Mesenteric fat pad (tissue), 1 donor: ENCODE measurements at places on chromosomes 1 and 21.

DNA sequence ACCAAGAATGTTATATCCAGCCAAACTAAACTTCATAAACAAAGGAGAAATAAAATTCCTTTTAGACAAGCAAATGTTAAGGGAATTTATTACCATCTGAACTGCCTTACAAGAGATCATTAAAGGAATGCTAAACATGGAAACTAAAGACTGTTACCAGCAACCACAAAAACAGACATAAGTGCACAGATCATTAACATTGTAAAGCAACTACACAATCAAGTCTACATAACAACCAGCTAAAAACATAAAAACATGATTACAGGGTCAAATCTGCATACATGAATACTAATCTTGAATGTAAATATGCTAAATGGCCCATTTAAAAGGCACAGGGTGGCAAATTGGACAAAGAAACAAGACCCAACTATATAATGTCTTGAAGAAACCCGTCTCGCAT is 211.0 kb upstream of the PBX1 start:
- no peak for DNase-seq

DNA sequence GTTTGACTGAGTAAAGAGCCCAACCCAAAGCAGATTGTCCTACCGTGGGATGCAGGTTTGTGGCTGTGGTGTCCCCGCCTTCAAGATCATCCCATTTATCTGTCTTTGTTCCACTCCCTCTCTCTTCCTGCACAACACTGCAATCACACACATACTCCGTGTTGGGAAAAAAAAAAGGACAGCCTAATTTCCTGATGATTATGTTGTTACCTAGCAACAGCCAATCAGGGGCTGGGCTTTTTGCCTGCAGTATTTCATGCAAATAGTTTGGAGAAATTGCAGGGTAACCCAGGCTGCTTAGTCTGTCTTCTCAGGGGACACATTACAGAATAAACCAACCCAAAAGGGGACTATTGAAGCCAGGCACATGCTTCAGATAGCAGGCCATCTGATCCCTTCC is 38.3 kb downstream of the PHC2 start:
- no peak for DNase-seq

DNA sequence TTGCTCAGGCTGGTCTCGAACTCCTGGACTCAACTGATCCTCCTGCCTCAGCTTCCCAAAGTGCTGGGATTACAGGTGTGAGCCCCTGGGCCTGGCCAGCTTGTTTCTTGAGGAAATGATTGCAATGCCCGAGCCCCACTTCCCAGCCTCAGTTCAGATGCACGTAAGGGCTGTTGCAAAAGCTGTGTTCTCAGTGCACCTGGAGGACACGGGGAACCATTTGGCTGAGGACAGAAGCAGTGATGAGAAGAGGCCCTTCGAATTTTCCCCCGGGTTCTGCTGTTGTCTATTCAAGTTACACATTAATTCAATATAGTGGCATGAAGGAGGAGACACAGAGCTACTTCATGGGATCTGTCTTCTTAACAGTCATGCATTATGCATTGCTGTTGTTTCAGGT is 78.8 kb upstream of the WDR26 start:
- DNase-seq = no peak

DNA sequence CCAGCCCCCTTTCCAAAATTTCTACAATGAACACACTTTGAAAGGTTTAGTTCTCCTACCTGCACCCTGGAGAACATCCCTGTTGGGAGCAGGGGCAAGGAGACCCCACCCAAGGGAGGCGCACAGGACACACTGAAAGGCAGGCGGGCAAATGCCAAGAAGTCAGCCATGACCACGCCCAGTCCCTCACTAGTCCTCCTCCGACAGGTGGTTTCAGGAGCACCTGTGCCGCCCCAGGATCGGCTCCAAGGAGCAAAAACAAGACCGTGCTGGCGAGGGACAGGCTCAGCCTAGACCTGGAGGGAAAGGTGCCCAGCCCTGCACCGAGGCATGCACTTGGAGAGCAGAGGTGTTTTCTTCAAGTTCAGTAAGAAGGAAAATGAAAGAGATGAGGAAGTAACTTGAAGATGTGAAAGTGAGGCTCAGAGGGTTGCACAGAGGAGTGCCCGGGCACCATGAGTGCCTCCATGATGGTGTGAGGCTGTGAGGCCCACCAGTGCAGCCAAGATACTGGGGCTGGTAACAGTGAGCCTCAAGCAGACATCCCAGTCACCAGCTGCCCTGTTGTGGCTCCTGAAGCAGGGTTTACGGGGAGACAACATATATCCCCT is 19.6 kb upstream of the NADK start:
- no peak for DNase-seq

DNA sequence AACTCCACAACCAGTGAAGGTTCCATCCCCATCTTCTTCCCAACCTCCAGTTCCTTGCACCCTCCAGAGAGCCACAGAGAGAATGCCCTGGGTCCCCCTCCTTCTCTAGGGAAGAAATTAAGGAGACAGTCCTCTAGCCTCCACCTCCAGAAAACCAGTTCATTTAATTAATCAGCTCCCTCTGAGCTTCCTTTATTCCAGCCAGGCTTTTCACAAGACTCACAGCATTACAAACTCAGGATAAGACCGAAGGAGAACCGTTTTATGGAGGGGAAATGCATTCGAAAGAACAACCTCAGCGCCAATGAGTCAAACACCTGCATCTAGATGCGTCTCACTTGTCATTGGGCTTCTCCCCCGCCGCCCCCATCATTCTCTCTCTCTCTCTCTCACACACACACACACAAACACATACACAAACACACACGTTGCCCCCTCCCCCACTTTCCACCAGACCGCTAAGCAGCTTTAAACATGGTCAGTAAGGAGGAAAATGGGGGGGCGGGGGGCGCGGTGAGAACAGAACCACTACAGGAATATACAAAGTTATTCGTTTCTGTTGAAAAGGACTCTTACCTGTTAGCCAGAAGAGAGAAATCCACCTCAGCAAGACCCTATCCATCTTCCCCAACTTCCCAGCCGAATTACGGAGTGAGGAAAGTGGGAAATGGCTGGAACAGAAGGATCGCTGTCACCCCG is 544 bp downstream of the ILDR2 start:
- DNase-seq = no peak

GRCh38 chr1:171663036-171663853 is 10.8 kb upstream of the MYOC start:
- no peak for DNase-seq

DNA sequence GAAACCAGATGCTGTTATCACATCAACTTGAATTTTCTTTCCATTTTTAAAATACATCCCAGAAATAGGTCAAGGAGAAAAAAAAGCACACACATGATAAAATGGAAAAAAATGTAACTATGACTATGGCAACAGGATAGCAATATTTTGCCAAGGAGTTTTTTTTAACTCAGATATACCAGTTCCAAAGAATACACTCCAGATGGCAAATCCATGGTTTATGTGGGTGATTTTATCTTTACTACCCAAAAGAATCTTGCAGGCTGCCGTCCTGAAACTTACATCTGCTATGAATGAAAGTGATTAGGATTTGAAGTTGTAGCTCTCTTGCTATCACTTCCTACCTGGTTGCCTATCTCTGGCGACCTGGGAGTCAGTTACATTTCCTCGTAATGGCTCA is 91.0 kb upstream of the PLPPR4 start:
- DNase-seq = no peak

DNA sequence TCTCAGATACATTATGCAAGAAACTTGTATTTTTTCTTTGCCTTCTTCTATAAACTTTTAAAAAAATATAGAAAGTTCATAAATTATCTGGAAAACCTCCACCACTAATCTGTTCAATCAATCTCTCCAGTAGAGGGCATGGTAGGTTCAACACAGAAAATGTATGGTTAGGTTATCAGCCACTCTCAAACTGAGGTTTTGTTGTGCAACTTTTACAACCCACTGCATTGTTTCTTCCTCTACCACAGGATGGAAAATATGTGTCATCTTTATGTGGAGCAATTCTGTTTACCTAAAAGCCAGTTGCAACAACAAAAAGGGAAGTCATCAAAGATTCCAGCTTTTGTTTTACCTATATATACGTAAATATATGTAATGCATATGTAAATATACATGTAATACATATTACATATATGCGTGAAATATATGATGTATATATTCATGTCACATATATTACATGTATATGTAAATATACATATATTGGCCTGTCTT is 3.0 kb upstream of the RGS2 start:
- DNase-seq = no peak
